ENCODE measurements at places on chromosomes 12 and 14. TPM values are rescaled to one million over a fixed set of nuclear protein-coding genes. Genes with fewer than 3 reads are reported as not detected.
A peak's percentile ranks its signal among the peaks of the same experiment; 100 is the strongest.

DNA sequence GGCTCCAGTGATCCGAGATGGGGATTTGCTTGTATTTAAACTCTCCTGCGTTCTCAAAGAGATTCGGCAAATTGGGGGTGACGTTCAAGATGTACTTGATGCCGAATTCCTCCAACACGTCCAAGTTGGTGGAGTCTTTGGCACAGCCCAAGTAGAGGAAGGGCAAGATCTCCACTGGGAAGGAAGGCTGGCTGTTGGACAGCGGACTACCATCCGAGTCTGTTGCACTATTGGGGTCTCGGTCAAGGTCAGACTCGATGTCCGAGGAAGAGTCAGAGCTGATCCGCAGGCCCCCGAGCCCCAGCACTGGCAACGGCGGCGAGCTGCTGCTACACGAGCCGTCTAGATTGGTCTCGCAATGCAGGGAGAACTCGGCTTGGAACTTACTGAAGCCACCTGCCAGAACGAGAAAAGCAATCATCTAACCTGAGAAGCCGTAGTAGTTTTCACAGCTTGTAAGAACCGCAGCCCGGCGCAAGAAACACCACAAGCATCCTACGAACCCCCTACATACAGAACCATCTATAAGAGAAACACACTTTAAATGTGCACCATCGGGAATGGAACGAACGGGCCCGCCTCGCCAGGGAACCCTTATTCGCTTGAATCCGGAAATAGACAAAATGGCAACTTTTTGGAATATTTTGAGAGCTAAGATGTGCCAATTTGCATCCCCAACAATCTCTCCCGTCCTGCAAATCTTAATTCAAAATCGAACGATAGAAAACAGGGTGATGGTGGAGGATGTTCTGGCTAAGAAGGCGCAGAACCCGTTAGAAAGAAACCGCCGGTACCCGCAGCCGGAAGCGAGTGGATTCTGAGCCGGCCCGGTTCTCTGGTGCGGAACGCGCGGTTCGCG is 1.4 kb downstream of the DUSP6 start:
- peak; percentile 43 for DNase-seq

DNA sequence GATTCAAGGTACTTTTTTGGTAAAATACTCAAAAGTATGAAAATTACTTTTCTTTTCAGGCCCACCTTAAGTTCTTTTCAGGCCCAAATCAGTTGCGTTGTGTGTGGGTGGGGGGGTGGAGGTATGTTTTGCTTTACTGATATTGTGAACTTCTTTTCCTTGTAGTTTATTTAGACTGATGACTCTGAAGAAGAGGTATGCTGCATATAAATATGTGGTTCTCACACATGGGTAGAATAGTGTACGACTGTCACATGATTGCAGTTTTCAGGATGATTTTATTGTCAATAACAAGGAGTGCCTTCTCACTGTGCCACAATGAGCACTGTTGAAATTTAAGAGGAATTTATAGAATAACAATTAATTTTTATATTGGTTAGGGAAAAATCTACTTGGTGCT is 166.6 kb upstream of the ATP2B1 start:
- DNase-seq, result no peak

DNA sequence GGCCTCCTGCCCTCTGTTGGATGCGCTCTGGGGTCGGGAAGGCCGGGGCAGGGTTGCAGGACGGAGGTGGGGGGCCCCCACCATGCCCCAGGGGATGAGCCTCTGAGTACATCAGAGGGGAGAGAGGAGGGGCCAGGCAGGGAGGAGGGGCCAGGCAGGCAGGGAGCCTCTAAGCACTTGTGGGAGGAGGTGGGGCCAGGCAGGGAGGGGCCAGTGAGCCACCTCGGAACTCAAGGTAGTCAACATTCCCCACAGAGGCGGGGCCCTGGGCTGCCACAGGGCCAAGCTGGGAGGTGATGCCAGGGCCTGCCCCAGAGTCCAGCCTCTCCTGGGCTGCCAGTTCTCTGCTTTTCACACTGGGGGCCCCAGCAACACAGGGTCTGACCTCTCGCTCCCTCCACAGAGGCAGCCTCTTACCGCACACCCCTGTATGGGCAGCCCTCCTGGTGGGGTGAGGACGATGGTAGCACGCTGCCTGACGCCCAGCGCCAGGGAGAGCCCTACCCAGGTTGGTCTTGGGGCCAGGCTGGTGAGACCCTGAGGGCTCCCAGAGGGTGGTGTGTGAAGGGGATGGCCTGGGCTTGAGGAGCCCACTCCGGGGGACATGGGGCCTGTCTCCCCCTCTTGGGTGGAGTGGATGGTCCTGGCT is 17.4 kb downstream of the CEP170B start:
- no peak for DNase-seq

Gene CLEC2B
- total RNA-seq, result 11.8 TPM

Gene TMEM132C
- 0.28 TPM for total RNA-seq

Gene PRKD1
- 45.1 TPM for total RNA-seq

Data from kidney (tissue), 22 donors.